Testis (tissue), 5 donors: ENCODE measurements at places on chromosomes 12 and 14.
A peak's percentile ranks its signal among the peaks of the same experiment; 100 is the strongest.

- DNase-seq: peak; percentile 71
These were observed 498.4 kb downstream of the RMST start for GRCh38 chr12:97960741-97961608.

DNA sequence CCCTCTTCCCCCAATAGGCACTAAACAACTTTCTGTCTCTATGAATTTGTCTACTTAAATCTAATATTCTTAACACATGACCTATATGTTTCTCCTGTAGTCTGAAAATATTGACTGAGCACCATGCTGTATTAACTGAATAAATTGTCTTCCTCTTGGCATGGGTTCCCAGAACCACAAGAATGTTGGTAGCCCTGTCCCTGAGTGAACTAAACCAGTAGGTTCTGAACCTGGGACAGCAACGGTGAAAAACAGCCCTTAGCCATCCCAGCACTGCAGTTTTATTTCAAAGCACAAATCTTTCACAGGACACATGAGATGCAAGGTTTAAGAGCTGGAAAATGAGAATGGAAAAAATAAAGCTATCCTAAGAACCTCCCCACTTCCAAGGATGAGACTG is 20.4 kb upstream of the HSP90B1 start:
- no peak for DNase-seq

DNA sequence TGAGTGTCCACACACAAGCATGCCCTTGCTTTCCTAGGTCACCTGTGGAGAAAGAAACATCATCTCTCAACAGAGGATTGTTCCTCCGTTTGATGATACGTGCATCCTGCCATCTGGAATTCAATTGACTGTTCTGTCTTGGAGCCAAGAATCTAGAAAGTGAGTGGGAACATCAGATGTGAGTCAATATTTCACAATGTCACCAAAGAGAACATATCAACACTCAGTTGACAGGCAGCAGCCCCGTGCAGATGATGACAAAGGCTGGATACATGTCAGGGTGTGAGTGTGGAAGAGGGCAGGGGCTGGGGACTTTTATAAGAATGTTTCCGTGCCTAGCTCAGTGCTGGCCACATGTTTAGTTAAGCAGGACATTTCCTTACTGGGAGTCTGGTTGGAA is 76.1 kb downstream of the TBC1D30 start:
- DNase-seq: no peak

- no peak for DNase-seq
These were observed 7.4 kb upstream of the OR10P1 start for GRCh38 chr12:55629058-55629841.

- no peak for DNase-seq
These were observed 3.0 kb upstream of the GARIN2 start for GRCh38 chr14:67186172-67186768.

DNA sequence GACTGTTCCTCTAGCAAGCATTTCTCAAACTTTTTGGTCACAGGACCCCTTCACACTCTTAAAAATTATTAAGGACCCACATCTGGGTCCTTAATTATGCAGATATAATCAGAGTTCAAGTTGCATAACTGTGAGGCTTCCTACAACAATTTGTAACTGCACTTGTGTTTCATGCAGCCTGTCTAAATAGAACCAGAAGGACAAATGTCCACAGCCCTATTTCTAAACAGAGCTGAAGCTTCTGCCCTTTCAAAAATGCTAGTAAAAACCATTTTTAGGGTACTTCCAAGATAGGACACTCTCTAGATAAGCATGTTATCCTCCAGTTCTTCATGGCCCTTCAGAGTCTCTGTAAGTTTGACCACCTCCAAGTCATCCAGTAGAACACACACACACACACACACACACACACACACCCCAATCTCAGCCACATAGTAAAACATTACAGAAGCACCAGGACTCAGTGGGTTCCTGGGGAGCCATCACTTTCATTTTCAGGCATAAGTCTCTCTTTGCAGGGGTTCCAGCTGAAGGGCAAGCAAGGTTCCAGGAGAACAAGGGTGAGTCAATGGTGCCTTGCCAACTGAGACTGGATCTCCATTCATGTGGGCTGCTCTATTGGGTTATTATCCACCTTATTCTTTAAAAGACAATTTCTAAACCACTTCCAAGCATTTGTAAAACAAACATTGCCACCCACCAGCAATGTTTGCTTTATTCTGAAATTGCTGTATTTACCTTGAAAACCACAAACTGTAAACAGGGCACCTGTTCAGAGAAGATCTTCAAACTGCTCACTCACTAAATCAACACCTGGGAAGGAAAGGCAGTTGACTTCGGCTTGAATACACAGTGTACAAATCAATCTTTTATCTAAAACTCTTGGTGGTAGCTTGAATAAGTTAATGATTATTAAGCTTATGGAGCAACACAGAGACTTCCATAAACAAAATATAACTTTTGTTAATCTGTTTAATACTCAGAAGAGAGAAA is 64.1 kb downstream of the ITPR2 start:
- DNase-seq: no peak

DNA sequence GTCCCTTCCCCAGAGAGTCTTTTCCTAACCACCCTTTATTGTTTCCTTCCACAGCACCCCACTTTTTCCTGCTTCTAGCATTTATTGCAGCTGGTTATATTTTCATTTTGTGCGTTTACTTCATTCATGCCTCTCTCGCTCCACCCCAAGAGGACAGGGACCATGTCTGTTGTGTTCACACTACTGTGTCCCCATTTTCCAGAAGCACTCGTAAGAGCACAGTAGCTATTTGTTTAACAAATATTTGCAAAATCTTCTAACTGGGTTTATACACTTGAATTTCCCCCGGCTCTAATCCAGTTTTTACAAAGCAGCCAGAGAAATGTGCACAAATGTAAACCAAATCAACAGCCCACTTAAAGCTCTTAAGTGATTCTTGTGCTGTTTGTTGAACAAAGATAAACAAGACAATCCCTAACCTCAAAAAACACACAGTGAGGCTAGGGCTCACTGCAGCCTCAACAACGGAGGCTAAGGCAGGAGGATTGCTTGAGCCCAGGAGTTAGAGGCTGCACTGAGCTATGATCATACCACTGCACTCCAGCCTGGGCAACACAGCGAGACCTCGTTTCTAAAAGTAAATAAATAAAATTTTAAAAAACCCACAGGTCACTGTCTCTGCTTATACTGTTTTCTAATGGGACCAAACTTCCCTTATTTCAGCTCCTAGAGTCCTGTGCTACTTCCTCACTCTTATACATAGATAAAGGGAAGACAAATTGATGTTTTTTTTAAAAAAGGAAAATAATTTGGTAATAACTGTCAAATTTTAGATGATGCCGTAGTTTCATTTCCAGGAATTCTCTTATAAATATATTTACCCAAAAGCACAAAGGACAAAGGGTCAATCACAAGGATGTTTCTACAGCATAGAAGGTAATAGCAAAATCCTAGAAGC is 6.6 kb upstream of the ABCD4 start:
- DNase-seq: no peak

DNA sequence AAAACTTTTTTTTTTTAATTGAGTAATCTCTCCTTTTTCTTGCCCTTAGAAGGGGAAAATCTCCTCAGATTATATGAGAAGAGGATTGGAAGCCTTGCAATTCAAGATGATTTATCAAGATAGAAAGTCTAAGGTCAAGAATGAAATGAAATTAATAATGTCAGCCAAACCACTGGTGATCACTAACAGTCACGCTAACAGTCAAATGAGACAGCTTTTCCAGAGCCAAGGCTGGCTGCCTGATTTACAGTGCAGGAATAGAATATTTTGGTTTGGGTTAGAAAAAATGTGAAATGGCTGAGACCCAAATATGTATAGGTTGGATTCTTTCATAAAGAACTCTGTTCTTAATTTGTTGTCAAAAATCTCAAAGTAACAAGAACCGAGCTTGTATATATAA is 204.3 kb downstream of the PPM1H start:
- no peak for DNase-seq

DNA sequence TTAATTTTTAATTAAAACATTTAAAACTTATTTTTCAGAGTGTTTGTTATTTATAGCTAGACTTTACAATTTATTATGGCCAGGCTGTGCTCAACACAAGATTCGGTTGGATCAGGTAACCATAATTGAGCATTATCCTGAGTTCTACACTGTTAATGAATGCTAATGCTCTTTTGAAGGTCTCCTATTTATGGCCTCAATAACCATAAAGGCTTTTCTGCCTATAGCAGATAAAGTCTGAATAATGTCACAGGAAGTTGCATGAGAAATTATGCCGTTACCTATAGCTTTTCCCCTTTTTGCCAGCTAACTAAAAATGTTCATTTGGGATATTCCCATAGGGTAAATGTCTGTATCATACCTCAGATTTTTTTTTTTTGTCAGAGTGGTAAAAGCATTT is 269.4 kb upstream of the E2F7 start:
- DNase-seq: no peak

- no peak for DNase-seq
These were observed 1119.7 kb downstream of the VRK1 start for GRCh38 chr14:97916669-97917568.

DNA sequence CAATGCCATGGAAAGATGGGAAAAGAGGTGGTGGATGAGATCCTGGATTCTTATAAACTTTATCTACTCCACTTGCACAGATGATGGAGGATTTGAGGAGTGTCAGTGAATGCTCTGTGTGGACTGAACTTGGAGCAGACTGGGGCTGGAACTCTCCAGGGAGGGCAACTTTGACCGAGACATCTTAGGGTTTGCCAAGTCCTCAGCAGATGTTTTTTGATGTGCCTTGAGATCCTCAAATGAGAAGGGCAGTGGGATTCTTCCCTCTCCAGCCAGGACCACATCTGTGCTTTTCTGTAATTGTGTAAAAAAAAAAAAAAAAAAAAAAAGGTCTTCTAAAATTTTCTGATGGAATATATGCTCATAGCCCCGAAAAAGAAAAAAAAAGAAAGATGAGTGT is 23.0 kb upstream of the MYL2 start:
- DNase-seq: no peak

GRCh38 chr12:56897844-56898361 is 36.3 kb downstream of the SDR9C7 start:
- DNase-seq: no peak

- DNase-seq: no peak
These were observed 55.4 kb downstream of the RPAP3 start for GRCh38 chr12:47650469-47650868.

DNA sequence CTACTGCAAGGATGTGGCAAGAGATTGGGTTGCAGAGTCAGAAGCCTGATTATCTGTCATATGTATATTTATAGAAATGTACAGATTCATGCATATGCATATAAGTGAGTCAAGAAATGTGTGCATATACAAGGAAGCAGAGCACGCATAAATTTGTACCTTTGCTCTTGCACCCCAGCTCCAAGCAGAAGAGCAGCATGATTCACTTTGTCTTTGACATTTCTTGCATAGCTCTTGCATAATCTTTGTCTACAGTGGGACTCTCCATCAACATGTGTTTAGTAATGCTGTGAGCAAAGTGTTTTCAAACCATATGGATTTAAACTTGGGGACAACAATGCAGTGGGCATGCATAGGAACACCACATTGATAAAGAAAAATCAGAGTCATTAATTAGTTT is 330.7 kb upstream of the DCN start:
- no peak for DNase-seq

DNA sequence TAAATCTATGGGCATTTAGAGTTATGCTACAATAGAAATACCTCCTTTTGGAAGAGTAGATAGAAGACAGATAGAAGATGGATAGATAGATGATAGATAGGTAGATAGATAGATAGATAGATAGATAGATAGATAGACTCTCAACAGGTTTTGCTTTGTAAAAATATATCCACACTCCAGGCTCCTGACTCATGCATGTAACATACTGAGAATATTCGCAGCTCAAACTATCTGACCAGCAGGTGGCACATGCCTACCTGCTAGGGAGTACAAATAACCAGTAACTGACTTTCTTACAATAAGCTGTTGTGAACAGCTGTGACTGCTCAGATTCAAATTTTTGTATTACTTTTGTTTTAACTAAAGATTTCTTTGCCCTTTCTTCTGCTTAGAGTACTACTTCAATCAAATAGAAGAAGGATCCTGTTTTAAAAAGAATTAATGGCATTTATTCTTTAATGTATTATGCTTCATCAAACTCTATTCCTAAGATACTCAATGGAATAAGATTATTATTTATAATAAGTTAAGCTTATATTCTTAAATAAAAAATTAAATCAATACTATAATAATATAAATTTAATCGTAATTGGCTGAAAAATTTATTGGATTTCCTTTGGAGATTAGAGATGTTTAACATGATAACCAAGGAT is 15.8 kb upstream of the CPNE8 start:
- peak; percentile 85 for DNase-seq

GRCh38 chr12:100375038-100375735 is 18.3 kb downstream of the SLC17A8 start:
- DNase-seq: peak; percentile 83

- DNase-seq: no peak
These were observed 1.6 kb downstream of the SLC16A7 start for GRCh38 chr12:59597385-59597781.

- DNase-seq: no peak
These were observed 55.1 kb upstream of the BCL11B start for GRCh38 chr14:99327050-99327449.

DNA sequence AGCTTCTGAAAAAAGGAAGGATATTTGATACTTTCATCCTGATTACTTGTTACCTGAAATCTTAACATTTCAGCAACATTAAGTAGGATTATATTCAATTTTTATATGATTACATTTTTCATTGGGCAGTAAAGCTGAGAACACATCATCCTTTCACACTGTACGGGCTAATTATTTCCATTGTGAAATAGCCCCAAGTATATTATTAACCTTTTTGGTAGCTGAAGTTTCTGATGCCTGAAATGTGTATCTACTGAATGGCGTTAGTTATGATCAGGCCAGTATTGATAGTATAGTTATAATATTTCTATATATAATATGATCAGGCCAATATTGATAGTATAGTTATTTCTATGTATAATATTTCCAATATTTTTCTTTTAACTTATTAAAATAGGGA is 10.1 kb downstream of the SPATS2 start:
- no peak for DNase-seq

DNA sequence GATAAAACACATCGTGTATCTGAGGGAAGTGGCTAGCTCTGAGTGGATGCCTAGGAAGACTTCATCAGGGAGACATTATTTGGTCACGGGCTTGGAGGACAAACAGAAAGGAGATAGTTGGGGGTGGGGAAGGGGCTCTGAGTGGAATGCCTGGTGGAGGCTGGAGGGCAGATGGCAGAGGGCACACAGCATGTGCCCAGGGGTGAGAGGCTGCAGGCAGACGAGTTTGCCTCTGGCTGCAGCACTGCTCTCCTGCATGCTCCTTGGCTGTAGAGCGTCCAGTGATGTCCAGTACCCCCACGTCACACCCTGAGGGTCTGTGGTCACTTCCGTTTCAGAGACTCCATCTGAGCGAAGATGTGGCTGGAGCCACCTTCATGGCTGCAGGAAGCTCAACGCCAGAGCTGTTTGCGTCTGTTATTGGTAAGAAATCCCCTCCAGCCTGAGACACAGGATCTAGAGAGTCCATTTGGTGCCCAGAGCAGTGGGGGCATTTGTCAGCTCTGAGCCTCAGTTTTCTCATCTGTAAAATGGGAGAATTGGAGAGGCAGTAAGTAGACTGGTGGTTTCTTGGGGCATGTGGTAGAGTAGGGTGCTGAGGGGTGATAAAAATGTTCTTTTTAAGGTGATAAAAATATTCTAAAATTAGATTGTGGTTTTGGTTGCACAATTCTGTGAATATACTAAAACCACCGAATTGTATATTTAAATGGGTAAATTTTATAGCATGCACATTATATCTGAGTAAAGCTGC is 71.7 kb upstream of the RIN3 start:
- DNase-seq: no peak
